ENCODE measurements at places on chromosomes 3 and 15.

GRCh38 chr15:62603742-62604141 is 438.7 kb upstream of the C2CD4B start:
- no peak for DNase-seq

- DNase-seq = no peak
These were observed 801.2 kb downstream of the PDCD6IP start for GRCh38 chr3:34599595-34599994.

DNA sequence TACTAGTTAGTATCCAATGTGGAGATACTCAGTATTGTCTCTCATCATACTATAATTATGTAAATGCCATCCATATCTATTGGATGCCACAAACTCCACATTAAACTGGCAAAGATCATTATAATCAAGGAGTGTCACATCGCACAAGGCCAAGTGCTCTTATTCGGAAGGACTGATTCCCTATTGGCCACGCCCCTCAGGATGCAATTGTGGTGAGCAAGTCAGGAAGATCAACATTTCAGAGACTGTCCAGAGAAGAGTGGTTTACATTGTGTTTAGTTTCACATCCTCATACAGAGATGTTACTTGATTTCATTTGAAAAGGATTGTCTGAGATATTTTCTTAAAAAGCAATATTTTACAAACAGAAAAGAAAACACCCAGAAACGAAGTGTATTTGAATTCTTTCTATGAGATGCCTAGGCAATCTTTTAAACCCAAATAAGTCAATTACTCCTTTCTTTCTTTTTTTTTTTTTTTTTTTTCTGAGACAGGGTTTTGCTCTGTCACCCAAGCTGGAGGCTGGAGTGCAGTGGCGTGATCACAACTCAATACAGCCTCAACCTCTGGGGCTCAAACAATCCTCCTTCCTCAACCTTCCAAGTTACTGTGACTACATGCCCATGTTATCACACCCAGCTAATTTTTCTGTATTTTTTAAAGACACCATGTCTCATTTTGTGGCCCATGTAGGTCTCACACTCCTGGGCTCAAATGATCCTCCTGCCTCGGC is 369.1 kb downstream of the RBMS3 start:
- no peak for DNase-seq

- peak; percentile 90 for DNase-seq
These were observed 28.8 kb downstream of the LYSMD4 start for GRCh38 chr15:99704444-99704838.

GRCh38 chr3:188826574-188826973 is 345.2 kb upstream of the TPRG1 start:
- DNase-seq = no peak

DNA sequence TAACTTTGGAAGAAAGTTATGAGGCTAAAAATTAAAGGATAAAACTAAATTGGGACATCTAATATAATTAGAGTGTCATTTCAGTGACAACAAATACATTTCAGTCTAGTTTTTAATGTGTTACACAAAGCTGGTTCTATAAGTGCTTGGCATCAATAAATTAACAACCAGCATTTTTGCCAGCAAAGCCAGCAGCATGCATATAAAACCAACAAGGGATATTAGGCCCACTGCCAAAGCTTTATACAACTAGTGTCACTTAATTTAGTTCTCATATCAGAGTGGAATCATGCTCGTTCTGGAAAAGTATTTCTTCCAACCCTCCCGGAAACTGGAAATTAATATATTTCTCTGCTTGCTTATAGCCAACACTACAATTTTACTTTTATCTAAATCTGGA is 88.8 kb downstream of the THBS1 start:
- peak; percentile 14 for DNase-seq

- peak; percentile 25 for DNase-seq
These were observed at the start of gene TMOD2 for GRCh38 chr15:51750792-51751696. TSS of gene TMOD2 (plus strand) at chr15:51751597. CDS start at chr15:51766442, 14,845 bp downstream.

GRCh38 chr15:70964686-70965085 is 72.1 kb downstream of the LRRC49 start:
- DNase-seq = no peak

DNA sequence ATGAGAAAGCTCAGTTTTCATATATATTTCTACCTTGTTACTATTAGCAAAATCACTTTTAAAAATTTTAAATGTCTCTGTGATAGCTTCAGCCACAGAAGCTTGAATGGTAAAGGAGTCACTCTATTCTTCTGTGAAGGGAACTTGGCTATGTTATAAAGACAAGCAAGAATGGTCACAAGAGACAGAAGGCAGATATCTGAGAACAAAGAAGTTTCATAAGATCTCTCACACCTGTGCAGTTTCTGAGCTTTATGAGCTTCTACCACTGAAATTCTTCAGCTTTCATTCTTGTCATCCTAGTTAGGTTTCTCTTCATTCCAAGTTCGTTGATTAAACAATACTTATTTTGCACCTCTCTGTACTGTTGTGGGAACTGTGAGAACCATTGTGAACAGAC is 853.4 kb downstream of the IGSF11 start:
- DNase-seq = no peak

GRCh38 chr3:45881078-45882022 is 5.0 kb upstream of the CCR9 start:
- no peak for DNase-seq

DNA sequence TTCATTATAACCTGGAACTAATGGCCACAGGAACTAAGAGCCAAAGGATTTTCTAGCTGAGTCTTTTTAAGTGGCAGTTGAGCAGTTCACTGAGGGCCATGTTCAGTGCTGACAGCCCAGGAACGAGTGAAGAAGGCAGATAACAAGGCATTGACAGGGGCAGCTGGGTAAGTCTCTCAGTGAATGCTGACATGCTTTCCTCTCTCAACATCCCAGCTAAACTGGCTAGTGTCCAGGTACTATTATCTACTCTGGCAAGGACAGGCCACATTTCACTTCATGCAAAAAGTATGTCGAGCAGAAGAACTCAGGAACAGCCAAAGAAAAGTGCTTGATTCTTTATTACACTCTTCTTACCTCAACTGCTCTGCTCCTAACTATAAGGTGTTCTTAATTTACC is 515.9 kb downstream of the NLGN1 start:
- peak; percentile 5 for DNase-seq

- no peak for DNase-seq
These were observed 3.3 kb downstream of the RPN1 start for GRCh38 chr3:128647307-128647706.

- no peak for DNase-seq
These were observed 22.1 kb downstream of the PHC3 start for GRCh38 chr3:170159459-170159858.

- DNase-seq = no peak
These were observed 35.8 kb upstream of the ABHD2 start for GRCh38 chr15:89052474-89052873.

DNA sequence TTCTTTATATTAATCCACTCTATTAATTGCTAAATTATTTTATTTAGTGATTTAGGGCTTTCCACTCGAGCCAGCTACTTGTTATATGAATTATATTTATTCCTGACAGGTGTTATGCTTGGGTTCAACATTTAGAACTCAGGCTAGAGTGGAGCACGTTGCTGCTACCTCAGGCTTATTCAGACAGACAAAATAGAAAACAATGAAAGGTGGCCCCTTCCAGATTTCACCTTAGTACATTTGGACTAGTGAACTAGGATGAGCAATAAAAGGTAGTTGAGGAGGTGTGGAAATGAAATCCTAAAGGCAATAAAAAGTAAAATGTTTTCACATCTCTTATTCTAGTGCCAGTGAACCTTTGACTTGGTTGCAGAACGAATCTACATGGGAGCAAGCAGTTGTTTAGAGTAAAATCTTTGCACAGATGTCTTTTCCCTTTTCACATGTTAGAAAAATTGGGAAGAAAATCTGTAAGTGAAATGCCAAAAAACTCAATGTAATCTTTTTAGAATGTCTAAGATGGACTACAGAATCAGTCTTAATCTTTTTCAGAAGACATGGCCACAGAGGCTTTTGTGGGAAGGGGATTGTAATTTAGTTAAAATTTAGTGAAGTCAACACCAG is 63.8 kb downstream of the AKAP13 start:
- no peak for DNase-seq

GRCh38 chr3:31055757-31056156 is 161.3 kb upstream of the GADL1 start:
- DNase-seq = no peak

DNA sequence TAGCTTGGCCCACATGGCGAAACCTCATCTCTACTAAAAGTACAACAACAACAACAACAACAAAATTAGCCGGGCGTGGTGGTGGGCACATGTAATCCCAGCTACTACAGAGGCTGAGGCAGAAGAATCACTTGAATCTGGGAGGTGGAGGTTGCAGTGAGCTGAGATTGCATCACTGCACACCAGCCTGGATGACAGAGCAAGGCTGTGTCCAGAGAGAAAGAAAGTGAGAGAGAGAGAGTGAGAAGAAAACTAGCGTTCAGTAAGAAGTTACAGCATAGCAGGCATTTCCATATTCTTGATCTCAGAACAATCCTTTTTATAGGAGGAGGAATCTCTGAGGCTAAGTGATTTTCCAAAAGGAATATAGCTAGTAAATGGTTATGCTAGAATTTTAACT is 1076.1 kb downstream of the AGBL1 start:
- no peak for DNase-seq
